ENCODE measurements at places on chromosomes 13 and 19. TPM values are rescaled to one million over a fixed set of nuclear protein-coding genes. Genes with fewer than 3 reads are reported as not detected.

GADD45GIP1 gene
- 24.0 TPM for total RNA-seq

ELSPBP1 gene
- not detected for total RNA-seq

LRCH1 gene
- total RNA-seq: 13.7 TPM

FPR2 gene
- total RNA-seq: not detected

METTL21C gene
- not detected for total RNA-seq

VSTM1 gene
- not detected for total RNA-seq

GRCh38 chr19:32047788-32048187 is 297.6 kb upstream of the ZNF507 start:
- no peak for DNase-seq

DNA sequence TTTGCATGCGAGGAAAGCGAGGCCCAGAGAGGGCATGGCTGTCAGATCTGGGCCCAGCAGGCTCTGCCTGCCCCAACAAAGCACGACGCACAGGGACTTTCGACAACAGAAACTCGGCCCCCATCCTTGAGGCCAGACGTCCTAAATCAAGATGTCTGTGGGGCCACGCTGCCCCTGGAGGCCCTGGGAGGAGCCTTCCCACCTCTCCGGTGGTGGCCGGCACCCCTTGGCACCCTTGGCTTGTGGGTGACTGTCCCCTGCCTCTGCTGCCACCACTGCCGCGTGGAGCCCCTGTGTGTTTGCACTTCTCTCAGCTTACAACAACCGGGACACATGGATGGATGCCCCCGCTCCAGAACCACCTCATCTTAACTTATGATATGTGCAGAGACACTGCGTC is 4.4 kb downstream of the WDR18 start:
- DNase-seq: no peak

GRCh38 chr19:7230826-7231225 is 63.4 kb downstream of the INSR start:
- DNase-seq: no peak

DNA sequence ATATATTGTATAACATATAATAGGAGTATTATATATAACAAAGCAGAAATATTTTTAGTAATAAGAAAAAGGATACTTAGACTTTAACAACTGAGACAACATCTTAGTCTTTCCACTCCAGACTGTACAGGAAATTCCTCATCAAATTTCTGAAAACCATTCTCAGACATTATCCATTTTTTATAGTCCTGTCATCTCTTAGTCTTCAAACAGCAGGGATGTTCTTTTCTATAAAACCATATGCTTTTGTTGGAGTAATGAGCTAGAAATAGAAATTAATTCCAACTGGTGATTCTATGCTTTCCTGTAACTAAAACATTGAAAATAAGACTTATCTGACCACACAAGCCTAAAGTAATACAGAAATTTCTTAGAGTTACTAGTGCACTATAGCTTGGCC is 82.2 kb upstream of the CSNK1A1L start:
- DNase-seq: no peak

DNA sequence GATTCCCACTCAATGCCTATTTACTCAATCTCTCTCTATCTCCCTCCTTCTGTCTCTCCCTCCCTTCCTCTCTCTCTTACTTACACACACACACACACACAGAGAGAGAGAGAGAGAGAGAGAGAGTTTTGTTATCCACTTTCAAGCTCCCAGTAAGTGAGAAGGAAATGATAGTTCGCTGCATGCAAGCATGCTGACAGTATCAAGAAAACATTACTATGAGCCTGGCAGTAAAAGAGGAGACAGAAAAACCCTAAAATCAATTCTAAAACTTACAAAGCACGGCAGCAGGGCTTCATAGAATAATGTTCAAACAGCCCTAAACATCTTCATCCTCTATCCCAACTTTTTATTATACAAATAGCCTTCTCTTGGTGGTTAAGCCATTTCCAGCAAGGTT is 171.9 kb downstream of the FOXO1 start:
- DNase-seq: no peak

DNA sequence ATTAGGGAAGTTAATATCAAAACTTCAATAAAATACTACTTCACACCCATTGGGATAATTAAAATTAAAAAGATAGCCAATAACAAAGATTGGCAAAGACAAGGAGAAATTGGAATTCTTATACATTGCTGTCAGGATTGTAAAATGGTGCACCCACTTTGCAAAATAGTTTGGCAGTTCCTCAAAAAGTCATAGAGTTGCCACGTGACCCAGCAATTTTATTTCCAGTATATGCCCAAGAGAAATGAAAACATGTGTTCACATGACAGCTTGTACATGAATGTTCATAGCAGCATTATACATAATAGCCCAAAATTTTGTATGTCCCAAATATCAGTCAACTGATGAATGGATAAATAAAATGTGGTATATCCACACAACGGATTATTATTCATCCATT is 3.3 kb downstream of the MBD3L1 start:
- no peak for DNase-seq

DNA sequence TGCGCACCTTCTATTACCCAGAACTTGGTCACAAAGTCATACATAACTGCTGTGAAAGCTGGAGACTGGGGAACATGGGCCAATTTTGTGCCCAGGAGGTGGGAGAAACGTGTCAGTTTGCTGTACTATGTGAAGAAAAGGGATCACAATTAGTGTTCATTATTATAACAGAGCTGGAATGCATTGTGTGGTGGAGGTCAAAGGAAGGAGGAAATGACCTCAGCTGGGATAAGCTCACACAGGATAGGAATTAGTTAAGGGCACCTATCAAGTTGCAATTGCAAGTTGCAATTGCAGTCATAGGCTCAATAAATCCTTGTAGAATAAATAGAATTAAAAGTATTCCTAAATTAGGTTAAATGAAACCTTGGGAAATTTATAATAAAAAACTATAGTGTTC is 103.9 kb upstream of the OBI1 start:
- DNase-seq: no peak

GRCh38 chr13:101767131-101767530 is 314.7 kb downstream of the ITGBL1 start:
- no peak for DNase-seq

Data from dermis microvascular lymphatic vessel endothelial cell (primary cell).